ENCODE measurements at places on chromosomes 5 and 9.

DNA sequence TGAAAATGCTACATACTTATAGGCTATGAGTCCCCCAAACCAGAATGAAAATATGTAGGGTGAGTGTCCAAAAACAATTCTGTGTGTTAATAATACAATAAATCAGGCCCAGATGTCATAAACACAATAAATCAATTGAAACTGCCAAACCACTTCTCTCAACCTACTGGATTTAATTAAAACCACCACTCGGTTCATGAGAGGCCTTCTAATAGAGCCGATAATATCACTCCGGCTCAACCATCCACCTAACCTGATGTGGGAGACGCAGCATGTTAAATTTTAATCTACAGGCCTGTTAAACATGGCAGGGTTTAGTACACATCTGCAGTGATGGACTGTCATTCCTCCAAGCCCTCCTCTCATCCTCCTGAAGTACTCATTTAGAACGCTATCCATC, 734.5 kb upstream of the ZNF608 start:
- DNase-seq, result no peak

GRCh38 chr5:170945275-170945674, 83.5 kb downstream of the RANBP17 start:
- no peak for DNase-seq

DNA sequence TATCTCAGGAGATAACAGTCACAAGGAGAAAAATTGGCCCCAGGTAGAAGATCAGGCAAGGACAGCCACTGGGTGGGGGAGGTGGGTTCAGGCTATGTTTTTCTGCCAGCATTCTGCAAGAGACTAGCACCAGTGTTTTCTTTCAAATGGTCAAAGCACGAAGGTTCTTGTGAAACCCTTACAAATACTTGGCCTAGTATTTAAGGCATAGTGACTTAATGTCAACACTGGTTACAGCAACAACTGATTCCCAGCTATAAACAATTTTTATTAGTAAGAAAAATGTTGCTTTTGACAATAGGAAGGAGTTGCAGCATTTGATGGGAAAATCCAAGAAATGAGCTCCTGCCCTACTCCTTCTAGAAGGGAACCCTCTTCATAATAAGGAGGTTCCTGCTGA, 349.6 kb downstream of the SLIT3 start:
- DNase-seq, result no peak

DNA sequence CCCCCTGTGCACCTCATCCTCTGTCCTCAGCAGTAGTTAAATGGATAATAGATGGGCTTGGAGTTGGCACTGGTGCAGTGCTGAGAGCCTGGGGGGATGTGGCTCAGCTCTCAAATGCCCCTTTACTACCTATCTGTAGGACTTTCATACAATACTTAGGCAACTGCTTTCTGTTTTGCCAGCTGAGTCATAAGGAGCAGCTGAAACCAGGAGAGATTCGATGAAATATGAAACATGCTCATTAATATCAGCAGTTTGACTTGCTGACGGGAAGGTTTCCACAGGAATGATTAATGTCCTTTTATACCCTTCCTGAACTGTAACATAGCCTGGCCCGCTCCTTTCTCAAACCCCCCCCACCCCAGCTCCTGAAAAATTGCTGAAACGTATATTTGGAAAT, 142.6 kb downstream of the SAXO1 start:
- no peak for DNase-seq

GRCh38 chr5:43145071-43145470, 24.4 kb downstream of the ZNF131 start:
- DNase-seq, result no peak

GRCh38 chr5:61029456-61030162, 84.6 kb downstream of the NDUFAF2 start:
- no peak for DNase-seq

- DNase-seq, result no peak
These were observed 301.3 kb downstream of the PARP8 start for GRCh38 chr5:50967563-50968355.

DNA sequence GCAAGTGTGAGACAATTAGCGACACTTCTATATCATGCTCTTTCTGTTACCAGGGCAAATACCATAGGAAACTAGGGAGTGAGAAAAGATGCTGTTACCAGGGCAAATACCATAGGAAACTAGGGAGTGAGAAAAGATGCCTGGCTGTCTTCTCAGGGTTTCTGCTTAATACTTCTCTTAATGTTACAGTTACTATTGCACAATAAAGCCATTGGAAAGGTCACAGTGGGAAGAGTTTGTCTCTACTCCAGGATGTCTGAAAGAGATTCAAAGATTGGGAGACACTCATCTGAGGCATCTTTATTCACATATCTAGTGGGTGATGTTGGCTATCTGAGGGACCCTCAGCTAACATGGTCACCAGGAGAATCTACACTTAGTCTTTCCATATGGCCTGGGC, 431.7 kb upstream of the POU5F2 start:
- DNase-seq, result no peak

DNA sequence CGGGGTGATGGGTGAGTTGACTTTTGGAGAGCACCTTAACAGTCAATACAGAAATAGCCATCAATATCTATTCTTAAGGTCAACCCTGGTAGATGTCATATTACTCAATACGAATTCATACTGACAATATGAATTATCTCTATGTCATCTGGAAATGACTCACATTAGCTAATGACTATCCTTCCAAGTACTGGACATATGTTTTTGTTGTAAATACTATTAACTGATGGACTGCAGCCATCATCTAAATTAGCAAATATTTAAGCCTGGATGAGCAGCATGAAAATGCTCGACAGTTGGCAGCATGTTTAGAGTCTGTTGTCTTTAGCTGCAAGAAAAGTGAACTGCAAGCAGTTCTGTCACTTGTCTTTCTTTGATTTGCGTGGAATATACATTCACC, 19.6 kb upstream of the ISOC1 start:
- DNase-seq, result no peak

DNA sequence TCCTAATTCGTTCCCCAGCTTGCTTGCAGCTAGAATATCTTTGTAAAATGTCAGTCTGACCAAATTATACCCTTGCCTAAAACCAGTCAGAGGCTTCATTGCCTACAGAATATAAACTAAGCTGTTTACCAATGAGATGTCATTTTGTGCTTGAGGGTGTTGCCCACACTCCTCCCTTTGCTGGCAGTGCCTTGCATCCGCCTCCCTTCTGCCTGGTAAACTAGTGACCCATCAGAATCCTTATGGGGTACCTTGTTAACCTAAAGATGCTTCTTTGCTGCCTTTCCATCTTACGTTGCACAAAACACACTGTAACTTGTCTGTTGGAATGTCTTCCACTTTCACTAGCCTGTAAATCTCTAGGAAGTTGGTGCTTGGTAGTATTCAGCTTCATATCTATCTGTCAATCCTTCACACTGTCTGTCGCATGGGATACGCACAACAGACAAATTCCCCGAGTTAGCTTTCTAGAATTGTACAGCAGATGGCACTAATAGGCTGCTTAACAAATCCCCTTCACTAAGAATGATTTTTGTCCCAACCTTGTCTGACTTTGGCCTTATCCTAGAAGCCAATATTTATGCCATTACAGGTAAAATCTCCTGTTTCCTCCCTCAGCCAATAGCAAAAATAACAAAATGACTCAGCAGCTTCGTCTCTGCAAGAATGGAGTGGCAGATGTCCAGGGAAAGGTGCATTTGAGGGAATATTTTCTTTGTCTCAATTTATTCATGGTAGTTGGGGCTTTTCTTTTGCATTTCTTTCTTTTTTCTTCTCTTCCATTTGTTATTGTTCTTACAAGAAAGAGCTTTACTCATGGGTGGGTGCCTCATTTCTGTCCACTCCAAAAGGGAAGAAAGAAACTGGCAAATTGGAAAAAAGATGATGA, 3.0 kb downstream of the NUDT2 start:
- no peak for DNase-seq

DNA sequence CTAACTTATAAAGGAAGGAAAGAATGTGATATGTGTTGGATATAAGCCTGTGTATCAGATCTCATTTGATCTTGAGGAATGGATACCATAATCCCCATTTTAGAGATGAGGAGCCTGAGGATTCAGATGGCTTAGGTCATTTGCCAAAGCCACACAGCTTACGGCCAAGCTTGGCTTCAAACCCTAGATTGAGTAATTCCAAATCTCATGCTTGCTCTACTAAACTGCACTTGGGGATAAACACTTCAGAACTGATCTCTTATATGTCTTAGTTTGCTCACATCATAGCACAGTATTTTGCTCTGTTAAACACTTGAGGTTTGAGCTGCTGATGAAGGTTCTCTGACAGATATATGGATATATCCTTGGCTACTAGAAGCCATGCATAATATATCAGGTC, 504.4 kb downstream of the NTRK2 start:
- no peak for DNase-seq

GRCh38 chr5:136040746-136041415, 12.1 kb downstream of the TGFBI start:
- no peak for DNase-seq

DNA sequence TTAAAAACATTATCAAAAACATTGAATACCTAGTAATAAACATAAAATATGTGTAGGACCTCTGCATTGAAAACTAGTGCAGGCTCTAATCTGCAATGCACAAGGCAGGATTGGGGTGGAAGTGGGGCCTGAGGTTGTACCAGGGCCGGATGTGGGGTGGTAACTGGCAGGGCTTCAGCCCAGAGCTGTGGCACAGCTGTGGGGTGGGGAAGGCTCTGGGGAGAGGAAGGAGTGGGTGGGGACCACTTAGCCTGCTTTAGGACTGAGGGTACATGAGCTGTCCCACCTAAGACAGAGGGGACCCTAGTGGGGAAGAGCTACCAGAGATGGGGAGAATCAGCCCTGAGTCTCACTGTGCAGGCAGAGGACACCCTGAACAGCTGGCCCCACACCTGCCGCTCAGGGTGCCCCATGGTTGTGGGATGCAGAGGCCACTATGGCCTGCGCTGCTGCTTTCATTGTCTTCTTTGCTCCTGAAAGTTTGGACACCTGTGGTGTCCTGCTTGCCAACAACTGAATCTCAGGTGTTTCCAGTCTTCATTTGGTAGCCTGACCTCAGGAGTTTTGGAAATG, 311.4 kb downstream of the TLE4 start:
- no peak for DNase-seq

DNA sequence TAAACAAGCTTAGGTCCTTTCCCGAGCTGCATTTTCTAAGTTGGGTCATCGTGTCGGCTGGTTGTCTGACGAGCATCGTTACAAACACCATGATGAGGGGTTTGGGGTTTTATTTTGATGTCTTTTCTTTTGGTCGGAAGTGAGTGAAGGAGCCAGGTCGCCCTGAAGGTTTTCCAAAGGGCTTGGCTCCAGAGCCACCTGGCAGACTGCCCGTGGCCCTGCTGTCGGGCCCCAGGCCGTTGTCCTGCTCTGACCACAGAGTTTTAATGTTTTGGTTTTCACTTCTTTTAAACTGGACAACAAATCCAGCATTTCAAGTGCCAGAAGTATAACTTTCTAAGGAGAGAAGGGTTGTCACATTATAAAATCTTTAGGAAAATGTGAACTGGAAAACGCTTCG, 42.3 kb downstream of the TENT4A start:
- DNase-seq, result no peak

DNA sequence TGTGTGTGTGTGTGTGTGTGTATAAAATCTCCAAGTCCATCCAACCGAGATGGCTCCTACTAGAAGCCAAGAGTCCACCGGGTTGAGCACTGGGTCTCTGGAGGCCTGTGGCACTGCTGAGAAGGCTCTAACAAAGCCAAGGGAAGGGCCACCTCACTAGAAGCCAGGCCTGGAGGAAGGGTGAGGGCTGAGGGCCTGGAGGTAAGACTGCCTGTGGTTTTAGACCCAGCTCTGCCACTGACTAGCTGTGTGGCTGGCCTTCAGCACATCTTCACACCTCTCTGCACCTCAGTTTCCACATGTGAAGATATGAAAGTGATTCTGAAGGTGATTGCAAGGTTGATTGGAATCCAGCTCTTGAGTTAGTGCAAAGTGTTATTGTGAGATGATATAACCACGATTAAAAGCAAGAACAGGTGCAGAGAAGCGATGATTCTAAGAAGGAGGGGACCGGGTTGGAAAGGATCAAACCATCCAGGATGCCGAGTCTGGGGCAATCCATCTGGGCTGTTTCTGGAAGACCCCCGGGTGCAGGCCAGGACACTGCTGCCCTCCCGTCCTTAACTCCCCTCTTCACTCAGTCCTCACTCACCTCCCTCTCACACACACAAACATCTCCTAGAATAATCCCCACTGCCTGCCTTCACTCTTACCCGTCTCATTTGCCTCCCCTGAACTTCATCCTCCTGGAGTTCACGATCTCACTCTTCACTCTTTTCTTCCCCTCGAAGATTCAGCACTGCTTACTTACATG, 2.3 kb downstream of the IL4 start:
- no peak for DNase-seq

DNA sequence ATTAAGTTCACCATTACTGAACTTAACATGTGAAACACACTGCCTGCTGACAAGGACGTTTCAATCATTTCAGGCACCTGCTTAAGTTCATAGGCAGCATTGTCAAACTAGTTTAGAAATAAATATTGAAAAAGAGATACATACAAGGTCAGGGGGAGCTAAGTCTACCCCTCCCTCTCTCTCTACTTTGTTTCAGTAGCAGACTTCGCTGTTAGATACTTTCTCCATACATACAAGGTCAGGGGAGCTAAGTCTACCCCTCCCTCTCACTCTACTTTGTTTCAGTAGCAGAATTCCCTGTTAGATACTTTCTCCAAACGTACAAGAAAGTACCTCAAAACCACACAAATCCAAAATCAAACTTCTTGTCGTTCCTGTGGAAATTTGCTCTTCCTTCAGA, 387.4 kb upstream of the PDE4D start:
- no peak for DNase-seq

DNA sequence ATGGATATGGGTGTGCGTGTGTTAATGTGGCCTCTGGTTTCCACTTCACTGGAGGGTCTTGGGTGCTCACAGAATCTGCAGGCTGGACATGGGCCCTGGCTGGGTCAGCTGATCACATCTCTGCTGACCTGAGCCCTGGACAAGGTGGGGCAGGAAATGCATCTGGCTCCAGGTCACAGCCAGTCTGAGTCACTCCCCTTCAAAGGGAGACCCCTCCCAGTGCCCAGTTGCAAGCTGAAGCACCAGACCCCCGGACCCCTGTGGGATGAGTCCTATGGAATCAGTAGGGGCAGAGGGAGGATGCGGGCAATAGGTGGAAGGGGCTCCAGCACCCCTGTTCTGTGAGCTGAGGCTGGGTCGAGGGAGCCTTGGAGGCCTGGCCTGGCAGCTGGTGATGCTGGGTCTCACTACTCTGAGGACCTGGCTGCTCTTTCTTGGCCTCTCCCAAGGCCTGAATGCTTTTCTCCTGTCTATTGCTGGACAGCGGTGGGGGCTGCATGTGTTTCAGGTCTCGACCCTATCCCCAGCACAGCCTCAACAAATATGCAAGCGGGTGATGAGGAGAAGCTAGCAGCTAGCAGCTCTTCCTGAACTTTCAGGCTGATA, 54.5 kb downstream of the PHF2 start:
- no peak for DNase-seq

DNA sequence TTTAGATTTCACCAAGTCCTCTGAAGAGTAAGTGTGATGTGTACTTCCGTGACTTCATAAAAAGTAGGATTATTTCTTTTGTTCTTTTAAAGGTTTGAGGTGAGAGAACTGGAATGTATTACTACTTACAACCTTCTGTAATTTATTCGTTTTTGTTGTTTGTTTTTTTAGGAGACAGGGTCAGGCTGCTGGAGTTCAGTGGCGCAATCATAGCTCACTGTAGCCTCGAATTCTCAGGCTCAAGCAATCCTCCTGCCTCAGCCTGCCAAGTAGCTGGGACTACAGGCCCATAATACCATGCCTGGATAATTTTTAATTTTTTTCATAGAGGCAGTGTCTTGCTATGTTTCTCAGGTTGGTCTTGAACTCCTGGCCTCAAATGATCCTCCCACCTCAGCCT, 68.3 kb upstream of the RETREG1 start:
- DNase-seq, result no peak

Measured in astrocyte of the cerebellum (primary cell).